ENCODE measurements at places on chromosomes 16 and 17.

- DNase-seq = no peak
These were observed 7.8 kb downstream of the CES3 start for GRCh38 chr16:66968847-66969246.

DNA sequence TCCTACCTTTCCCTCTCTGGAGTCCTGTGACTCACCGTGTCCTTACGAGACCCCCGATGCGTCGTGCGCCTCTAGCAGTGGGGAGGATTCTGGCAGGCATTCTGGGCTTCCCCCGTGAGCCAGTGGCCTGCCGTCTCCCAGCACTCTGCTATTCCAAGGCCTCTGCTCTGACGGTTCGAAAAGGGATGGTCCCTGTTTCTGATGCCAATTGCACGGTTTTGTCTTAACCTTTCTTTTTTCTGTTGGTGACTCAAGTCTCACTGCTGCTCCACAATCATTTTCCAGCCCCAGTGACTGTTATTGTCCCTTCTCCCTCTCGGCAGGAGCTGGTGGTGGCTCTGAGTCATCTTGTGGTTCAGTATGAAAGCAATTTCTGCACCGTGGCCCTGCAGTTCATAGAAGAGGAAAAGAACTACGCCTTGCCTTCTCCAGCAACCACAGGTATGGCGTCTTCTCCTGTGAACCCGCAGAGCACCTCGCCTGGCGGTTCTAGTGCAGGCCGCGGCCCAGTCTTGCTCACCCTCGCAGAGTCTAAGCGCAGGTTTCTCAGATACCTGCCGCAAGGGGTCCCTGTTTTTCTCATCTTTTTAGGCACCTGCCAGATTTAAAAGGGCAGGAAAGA lies 100.1 kb upstream of the CHMP6 start:
- peak; percentile 81 for DNase-seq

GRCh38 chr16:73389085-73389484 lies 341.2 kb upstream of the ZFHX3 start:
- no peak for DNase-seq

GRCh38 chr16:49530427-49530970 lies 156.9 kb downstream of the C16orf78 start:
- no peak for DNase-seq

GRCh38 chr16:73268366-73268993 lies 220.6 kb upstream of the ZFHX3 start:
- DNase-seq = no peak

DNA sequence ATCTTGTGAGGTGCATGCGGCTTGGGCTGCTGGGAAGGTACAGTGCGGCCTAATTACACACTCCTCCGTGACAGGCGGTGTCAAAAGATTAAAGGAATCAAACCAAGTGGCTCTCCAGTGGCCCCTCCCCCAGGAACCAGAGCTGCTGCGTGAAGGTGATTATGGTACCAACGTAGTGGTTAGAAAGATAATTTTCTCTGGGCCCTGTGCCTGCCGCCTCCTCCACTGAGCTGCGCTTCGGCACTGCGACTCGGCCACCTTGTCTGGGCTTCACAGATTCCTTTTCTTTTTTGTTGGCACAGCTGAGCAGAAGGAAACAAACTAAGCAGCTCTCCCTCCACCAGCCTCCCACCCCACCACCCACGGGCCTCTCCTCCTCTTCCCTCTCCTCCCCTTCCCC lies 113.2 kb upstream of the SDK2 start:
- no peak for DNase-seq

DNA sequence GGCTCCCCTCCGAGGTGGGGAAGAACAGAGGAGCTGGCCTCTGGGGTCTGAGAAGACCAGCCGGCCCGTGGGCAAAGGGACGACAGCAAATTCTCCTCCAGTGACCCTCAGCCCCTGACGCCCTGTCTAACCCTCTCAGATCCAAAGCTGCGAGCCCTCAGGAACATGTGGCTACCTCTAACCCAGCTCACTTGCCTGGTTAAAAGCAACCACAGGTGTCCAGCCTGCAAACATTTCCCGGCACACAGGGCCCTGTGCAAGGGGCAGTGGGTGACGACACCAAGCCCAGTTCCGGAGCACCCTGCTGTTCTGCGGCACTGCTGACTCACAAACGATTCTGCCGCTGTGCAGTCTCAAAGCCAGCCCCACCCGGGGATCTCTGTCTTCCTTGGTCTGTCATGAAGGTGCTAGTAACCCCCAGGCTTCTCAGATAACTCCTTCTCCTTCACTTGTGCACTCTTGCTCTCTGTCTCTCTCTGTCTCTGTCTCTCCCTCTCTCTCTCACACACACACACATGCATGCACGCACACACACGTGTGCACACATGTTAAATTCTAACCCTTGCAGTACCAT lies 23.0 kb downstream of the WNT3 start:
- no peak for DNase-seq

DNA sequence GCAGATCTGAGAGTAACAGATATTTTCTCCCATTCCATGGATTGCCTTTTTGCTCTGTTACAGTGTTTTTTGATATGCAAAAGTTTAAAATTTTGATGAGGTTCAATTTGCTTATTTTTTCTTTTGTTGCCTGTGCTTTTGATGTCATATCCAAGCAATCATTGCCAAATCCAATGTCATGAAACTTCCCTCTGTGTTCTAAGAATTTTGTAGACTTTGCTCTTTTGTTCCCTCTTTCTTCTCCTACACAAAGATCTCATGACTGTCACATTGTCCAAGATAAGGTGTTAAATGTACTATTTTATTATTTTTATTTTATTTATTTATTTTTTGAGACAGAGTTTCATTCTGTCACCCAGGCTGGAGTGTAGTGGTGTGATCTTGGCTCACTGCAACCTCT lies 18.9 kb upstream of the KCNH6 start:
- no peak for DNase-seq

DNA sequence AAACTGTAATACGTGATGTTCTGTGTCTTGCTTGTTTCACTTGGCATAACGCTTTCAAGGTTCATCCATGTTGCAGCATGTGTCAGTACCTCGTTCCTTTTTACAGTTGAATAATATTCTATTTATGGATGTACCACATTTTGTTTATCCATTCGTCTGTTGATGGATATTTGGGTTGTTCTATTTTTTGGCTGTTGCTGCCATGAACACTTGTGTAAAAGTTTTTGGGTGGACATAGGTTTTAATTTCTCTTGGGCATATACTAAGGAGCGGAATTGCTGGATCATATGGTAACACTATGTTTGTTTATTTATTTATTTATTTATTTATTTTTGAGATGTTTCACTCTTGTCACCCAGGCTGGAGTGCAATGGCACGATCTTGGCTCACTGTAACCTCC lies 137.0 kb downstream of the MSI2 start:
- DNase-seq = no peak

GRCh38 chr16:87235810-87236515 lies 81.2 kb downstream of the C16orf95 start:
- DNase-seq = no peak

DNA sequence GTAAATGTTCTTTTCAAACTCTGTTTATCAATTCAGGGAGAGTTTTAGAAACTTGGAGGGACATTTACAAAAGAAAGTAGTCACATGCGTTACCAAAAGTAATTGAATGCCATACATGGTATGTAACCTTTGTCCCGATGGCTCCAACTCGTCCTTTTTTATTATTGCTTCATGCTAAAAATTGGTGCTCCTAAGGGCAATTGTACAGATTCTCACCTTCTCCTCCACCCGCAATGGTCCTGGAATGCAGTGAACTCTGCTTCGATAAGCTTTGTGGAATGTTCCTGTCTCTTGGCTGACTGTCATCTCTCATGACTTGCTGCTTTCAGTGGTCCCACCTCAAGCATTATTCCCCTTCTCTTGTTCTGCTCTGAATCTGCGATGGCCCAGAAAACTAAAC lies 20.9 kb downstream of the GNAO1 start:
- no peak for DNase-seq

- no peak for DNase-seq
These were observed 26.9 kb upstream of the LITAF start for GRCh38 chr16:11613381-11614303.

GRCh38 chr16:2487903-2488531 lies 13.1 kb downstream of the TBC1D24 start:
- DNase-seq = no peak

DNA sequence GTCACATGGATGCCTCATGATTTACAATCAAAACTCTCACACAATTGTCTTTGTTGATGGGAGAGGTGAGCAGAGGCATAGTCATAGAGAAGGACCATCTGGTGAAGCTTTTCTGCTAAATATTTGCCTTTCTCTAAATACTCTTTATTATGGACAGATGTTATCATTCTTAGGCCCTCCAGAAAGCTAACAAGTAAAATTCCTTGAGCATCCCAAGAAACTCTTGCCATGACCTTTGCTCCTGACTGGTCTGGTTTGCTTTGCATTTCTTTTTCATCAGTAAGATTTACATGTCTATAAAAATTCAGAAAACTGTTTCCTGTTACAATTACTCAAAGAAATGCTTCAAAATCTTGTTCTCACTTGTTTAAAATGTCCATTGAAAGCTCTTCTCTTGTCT lies 1336.6 kb upstream of the CDH8 start:
- no peak for DNase-seq

DNA sequence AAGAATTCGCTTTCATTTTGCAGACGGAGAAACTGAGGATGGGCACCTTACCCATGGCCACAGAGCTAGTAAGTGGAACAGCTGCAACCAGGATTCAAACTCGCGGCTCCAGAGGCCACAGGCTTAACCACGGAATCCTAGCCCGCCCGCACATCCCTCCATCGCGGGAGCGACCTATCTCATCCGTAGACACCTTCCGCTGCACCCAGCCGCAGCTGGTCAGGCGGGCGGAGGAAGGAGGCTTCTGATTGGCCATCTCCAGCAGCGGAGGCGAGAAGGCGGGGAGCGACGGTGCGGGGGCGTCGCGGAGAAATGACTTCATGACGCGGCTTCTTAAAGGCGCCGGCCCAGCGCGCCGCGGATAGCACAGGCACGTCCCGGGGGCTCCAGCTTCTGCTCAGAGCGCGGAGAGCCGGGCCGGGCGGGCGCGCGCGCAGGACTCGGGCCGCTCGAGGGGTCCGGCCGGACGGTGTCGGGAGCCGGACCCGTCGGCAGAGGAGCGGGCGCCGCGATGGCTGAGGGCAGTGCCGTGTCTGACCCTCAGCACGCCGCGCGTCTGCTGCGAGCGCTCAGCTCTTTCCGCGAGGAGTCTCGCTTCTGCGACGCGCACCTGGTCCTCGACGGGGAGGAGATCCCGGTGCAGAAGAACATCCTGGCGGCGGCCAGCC lies at the start of gene GAN:
GAN (plus strand) TSS at position 360 of the 668 bp plus-strand sequence; CDS start at position 512, 152 bp downstream.
- DNase-seq = peak; percentile 78

GRCh38 chr16:75000481-75001081 lies 1.8 kb downstream of the ZNRF1 start:
- DNase-seq = no peak

GRCh38 chr16:50769-51591 lies 2.4 kb downstream of the POLR3K start:
- no peak for DNase-seq

GRCh38 chr16:52364500-52364899 lies 182.4 kb downstream of the TOX3 start:
- no peak for DNase-seq

DNA sequence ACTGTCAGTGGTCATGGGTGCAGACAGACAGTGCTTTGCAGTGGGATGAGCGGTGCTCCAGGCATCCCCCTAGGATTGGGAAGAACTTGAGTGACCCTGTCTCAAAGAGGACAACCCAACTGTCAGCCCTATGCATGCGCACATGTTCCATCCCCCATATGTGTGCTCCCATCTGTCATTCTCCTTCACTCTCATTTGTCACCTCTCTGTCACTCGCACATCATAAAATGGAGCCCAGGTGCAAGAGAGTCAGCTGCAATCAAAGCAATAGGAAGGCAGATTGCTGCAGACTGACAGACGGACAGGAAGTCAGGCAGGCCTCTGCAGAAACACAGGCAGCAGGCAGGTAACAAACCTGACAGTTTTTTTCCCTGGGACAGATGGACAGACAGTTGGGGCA lies 101.8 kb upstream of the CCL1 start:
- no peak for DNase-seq

DNA sequence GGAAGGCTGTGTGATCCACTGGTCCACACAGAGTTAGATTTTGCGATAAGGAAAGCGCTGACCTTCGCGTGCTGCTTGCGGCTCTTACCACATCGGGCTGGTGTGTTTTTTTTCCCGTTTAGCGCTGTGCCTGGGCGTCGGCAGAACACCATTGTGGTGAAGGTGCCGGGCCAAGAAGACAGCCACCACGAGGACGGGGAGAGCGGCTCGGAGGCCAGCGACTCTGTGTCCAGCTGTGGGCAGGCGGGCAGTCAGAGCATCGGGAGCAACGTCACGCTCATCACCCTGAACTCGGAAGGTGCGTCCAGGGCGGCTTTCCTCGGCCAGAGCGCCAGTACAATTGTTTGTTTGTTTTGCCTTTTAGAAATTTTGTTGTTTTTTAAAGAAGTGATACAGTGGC lies 54.7 kb downstream of the BANP start:
- DNase-seq = no peak

DNA sequence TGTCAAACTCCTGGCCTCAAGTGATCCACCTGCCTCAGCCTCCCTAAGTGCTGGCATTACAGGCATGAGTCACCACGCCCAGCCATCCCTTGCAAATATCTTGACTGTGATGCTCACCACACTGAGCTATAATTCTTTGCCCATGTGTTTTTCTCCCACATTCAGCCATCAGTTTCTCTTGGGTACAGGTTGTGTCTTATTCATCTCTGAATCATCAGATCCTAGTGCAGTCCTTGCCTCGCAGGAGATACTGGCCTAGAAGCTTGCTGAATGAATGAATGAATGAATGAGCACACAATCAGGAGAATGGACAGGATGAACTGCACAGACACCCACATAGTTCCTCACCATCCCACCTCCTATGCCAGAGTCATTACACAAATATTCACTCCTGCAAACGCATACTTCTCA lies 24.4 kb upstream of the ETV4 start:
- DNase-seq = peak; percentile 51

- DNase-seq = peak; percentile 7
These were observed 802 bp downstream of the CYLD start for GRCh38 chr16:50742576-50743200.

- no peak for DNase-seq
These were observed 153.5 kb upstream of the RPL38 start for GRCh38 chr17:74049967-74050458.

DNA sequence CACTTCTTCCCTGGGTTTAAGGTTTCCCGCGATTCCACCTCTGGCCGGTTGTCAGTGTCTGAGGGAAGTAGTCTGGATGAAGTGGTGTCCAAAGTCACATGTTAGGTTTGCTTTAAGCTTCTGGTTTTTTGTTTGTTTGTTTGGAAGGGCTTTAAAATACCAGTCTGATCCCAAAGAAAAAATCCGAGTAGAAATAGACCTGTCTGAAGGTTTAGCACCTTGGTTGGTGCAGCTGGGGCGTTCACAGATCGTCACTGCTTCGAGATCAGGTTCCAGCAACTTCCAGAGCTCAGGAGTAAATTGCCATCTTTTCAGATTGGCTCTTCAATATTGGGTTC lies 567 bp downstream of the TMEM97 start:
- DNase-seq = no peak

- DNase-seq = no peak
These were observed 113.5 kb downstream of the CMIP start for GRCh38 chr16:81558077-81558443.

DNA sequence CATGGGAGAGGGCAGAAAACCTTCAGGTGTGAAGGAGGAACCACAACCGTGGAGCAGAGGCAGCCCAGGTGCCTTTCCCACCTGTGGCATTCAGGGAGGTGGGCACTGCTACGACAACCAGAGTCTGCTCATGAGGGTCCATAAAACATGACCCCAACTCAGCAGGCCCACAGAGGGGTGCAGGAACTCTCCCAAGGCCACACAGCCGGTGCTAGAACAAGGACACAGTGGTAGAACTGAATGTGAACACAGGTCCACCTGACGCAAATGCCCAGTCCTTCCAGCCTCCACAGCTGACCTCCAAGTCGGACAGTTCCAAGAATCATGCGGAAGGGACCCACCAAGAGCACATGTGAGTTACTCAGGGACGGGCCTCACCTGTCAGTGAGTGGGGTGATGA lies 76.4 kb downstream of the DNAH17 start:
- no peak for DNase-seq

Measured in BJ (cell line).